SJSA1 (cell line): ENCODE measurements at places on chromosomes 7 and 10. TPM values are rescaled to one million over a fixed set of nuclear protein-coding genes. Genes with fewer than 3 reads are reported as not detected.

The PNLIPRP3 gene
- not detected in 2 replicates for total RNA-seq

The HTRA1 gene
- 8.4 and 12.3 TPM in 2 replicates for total RNA-seq

The NRAP gene
- total RNA-seq: not detected in 2 replicates

The NXPH1 gene
- not detected in 2 replicates for total RNA-seq

The AKR1C1 gene
- 0.81 and 1.4 TPM in 2 replicates for total RNA-seq

The UNC5B gene
- total RNA-seq: 0.71 and 0.94 TPM in 2 replicates

DNA sequence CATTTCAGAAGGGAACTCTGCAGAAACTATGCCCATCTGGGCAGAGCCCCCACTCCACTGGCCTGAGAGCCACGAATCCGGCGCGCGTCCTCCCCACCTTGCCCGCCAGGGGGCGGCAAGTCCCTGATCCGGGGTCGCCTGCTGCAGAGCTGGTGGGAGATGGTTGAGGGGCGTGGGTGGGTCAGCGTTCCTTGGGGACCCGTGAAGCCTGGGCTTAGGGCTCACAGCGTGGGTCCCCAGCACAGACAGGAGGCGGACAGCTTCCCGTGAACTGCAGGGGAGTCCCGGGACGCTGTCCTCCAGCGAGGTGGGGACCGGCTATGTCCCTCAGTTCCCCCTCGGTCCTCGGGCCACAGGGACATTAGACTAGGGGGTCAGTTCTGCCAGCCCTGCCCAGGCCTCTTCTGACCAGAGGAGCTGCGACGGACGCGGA, 585 bp upstream of the POP7 start:
- H3K27me3 ChIP-seq: peaks cover 6% of the 10 kb centered on the region
- DNase-seq: peak; percentile 97
- H3K36me3 ChIP-seq: peaks cover 19% of the 10 kb centered on the region

- no peaks in the 10 kb centered on the region for H3K4me1 ChIP-seq
- H3K36me3 ChIP-seq: peaks cover 12% of the 10 kb centered on the region; the same call in 1 of the 2 replicates
- no peaks in the 10 kb centered on the region for H3K27me3 ChIP-seq
Measured at GRCh38 chr10:98252464-98252863, 15.5 kb downstream of the LOXL4 start.

DNA sequence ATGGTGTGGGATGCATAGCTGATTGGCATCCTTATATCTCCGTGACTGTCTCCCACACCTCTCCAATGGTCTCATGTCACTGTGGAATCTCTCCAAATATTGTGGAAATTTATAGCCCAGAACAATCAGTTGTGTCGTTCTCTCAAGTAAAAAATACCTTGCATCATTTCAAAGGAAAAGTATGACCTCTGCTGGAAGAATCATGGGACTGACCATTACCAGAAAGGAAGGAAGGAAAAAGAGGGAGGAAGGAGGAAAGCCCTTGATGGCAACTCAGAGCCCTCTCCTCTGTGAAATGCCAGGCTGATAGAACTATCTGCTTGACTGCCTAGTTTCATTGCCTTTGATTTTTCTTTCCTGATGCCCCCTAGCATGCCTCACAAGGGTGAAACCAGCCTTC, 76.3 kb downstream of the FOXI2 start:
- H3K4me1 ChIP-seq: no peaks in the 10 kb centered on the region
- no peaks in the 10 kb centered on the region for H3K27me3 ChIP-seq
- H3K36me3 ChIP-seq: no peaks in the 10 kb centered on the region
- H3K4me3 ChIP-seq: no peak overlapping the region
- no peak for DNase-seq

- no peak for DNase-seq
- peaks cover 34% of the 10 kb centered on the region for H3K4me1 ChIP-seq
- H3K27ac ChIP-seq: peak overlapping the region; percentile 9; the same call in 1 of the 2 replicates
- H3K36me3 ChIP-seq: peaks cover 91% of the 10 kb centered on the region
- H3K27me3 ChIP-seq: no peaks in the 10 kb centered on the region
- H3K4me3 ChIP-seq: no peak overlapping the region
Measured at GRCh38 chr7:36395171-36395894, 5.7 kb downstream of the ANLN start.

DNA sequence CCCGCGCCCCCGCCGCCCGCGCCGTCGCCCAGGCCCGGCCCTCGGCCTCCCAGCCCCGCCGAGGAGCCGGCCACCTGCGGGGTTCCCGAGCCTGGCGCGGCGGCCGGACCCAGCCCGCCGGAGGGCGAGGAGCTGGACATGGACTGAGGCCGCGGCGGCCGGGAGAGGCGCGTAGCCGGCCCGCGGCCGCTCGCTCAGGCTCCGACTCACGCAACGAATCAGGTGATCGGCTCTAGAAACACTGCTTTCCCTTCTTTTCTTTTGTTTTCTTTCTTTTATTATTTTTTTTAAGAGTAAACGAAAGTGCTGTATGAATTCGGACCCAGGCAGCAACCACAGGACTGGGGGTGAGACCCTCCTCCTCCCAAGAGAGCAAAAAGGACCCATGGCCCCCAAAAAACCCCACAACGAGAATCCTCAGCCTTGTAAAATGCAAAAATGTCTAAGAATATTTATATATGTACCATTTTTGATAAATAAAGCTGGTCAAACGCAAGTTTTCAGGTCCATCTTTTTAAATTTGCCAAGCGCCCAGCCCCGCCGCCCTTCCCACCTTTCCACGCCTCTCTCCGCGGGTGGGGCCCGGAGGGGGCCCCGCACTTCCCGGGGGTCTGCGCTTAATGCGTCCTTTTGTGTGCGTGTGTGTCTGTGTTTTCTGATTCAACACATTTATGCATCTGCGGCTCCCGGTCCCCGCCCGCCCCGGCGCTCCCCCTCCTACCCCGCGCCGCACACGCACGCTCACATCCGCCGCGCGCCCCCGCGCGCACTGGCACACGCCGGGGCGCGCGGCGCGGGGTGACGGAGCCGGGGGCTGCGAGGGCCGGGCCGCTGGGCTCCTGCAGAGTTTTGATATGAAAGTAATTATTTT, 4.4 kb downstream of the UNCX start:
- H3K27ac ChIP-seq: no peak overlapping the region
- no peak overlapping the region for H3K4me3 ChIP-seq
- DNase-seq: no peak
- no peaks in the 10 kb centered on the region for H3K36me3 ChIP-seq
- H3K4me1 ChIP-seq: no peaks in the 10 kb centered on the region
- peaks cover 78% of the 10 kb centered on the region for H3K27me3 ChIP-seq

- H3K27me3 ChIP-seq: no peaks in the 10 kb centered on the region
- H3K4me3 ChIP-seq: no peak overlapping the region
- peaks cover 20% of the 10 kb centered on the region for H3K4me1 ChIP-seq
- DNase-seq: no peak
Measured at GRCh38 chr10:61992671-61993668, 91.5 kb downstream of the ARID5B start.

GRCh38 chr10:96719850-96720421, 378 bp downstream of the PIK3AP1 start:
- no peak overlapping the region for H3K27ac ChIP-seq
- peaks cover 21% of the 10 kb centered on the region for H3K27me3 ChIP-seq
- no peak for DNase-seq
- H3K4me3 ChIP-seq: peak overlapping the region; percentile 23

GRCh38 chr10:69048103-69048502, 39.8 kb upstream of the SRGN start:
- H3K27me3 ChIP-seq: no peaks in the 10 kb centered on the region
- no peaks in the 10 kb centered on the region for H3K36me3 ChIP-seq
- H3K27ac ChIP-seq: no peak overlapping the region
- DNase-seq: no peak

DNA sequence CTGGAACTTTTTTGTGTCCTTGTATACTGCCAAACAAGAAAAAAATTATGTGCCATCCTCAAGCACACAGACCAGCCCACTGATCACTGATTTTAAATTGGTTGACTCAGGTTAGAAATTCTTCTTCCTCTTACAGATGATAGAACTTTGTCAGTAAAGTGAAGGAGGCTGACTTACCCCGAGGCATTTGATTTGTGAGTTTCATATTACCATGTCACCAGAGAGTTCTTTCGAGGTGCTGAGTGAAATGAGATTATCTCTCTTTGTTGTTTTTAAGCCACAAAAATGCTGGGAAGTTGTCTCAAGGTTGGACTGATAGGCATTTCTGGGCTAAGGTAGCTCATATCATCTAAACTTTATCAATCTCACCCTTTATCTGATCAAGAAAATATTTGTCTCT, 78.8 kb upstream of the FAM180A start:
- H3K27ac ChIP-seq: no peak overlapping the region
- no peak overlapping the region for H3K4me3 ChIP-seq
- H3K4me1 ChIP-seq: no peaks in the 10 kb centered on the region
- DNase-seq: no peak
- H3K36me3 ChIP-seq: no peaks in the 10 kb centered on the region
- peaks cover 7% of the 10 kb centered on the region; the same call in 1 of the 2 replicates for H3K27me3 ChIP-seq

GRCh38 chr10:80356989-80357850, 639 bp downstream of the DYDC2 start:
- peaks cover 14% of the 10 kb centered on the region for H3K27me3 ChIP-seq
- peaks cover 4% of the 10 kb centered on the region for H3K4me1 ChIP-seq
- no peaks in the 10 kb centered on the region for H3K36me3 ChIP-seq
- no peak overlapping the region for H3K4me3 ChIP-seq
- DNase-seq: no peak

GRCh38 chr7:99623702-99624447, 7.1 kb downstream of the ZSCAN25 start:
- H3K36me3 ChIP-seq: peaks cover 93% of the 10 kb centered on the region
- H3K27me3 ChIP-seq: no peaks in the 10 kb centered on the region
- H3K4me1 ChIP-seq: peaks cover 78% of the 10 kb centered on the region
- H3K4me3 ChIP-seq: no peak overlapping the region

GRCh38 chr10:67771200-67771599, 66.8 kb downstream of the DNAJC12 start:
- no peak overlapping the region for H3K27ac ChIP-seq
- H3K27me3 ChIP-seq: no peaks in the 10 kb centered on the region
- no peaks in the 10 kb centered on the region for H3K36me3 ChIP-seq

DNA sequence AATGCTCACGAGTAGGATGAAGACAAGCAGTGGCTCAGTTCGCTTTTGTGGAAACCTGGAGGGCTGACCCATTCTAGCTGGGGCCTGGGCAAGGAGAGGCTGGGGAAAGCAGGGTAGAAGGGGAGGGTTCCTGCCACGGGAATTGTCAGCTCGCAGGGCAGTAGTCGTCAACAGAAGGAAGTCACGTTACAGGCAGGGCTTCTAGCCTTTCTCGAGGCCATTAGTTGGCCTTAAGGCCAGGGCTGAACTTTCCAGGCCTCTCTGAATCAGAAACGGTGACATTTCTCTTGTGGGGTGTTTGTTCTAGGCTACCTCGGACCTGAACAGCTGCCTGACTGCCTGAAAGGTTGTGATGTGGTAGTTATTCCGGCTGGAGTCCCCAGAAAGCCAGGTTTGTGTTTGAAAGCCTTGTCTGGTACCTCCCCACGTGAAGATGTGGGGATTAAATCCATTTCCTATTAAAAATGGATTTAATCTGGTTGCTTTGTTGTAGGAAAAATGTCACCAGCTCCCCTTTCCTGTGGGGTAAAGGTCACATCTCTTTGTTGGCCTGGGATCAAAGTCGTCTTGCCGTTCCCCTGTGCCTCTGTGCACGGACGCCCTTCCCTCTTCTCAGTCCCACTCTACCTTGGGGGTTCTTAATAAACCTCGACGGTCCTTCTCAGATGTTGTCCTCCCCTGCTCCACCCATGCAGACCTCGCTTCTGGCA, 9.4 kb downstream of the MDH2 start:
- no peak overlapping the region for H3K4me3 ChIP-seq
- peaks cover 88% of the 10 kb centered on the region for H3K36me3 ChIP-seq
- H3K27me3 ChIP-seq: no peaks in the 10 kb centered on the region
- H3K4me1 ChIP-seq: peaks cover 10% of the 10 kb centered on the region
